T-cell (primary cell): ENCODE measurements at places on chromosomes 3 and 15.

DNA sequence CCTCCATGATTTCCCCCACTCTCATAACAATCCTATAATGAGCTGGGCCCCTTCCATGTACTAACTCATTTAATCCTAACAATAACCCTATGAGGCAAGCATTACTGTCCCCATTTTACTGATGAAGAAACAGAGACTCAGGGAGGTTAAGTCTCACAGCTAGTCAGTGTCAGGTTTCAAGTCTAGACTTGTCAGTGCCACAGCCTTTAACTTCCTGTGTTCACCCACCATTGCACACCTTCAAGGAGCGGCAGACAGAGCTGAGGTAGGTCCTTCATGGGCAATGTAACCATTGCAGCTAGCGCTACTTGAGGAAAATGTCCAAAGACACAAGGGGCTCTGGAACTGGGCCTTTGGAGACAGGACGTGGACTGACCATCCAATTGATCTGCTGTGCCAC is 105.8 kb upstream of the CTNNB1 start:
- no peak for DNase-seq

- DNase-seq, result no peak
Measured at GRCh38 chr3:115194476-115194875, 47.4 kb upstream of the ZBTB20 start.

DNA sequence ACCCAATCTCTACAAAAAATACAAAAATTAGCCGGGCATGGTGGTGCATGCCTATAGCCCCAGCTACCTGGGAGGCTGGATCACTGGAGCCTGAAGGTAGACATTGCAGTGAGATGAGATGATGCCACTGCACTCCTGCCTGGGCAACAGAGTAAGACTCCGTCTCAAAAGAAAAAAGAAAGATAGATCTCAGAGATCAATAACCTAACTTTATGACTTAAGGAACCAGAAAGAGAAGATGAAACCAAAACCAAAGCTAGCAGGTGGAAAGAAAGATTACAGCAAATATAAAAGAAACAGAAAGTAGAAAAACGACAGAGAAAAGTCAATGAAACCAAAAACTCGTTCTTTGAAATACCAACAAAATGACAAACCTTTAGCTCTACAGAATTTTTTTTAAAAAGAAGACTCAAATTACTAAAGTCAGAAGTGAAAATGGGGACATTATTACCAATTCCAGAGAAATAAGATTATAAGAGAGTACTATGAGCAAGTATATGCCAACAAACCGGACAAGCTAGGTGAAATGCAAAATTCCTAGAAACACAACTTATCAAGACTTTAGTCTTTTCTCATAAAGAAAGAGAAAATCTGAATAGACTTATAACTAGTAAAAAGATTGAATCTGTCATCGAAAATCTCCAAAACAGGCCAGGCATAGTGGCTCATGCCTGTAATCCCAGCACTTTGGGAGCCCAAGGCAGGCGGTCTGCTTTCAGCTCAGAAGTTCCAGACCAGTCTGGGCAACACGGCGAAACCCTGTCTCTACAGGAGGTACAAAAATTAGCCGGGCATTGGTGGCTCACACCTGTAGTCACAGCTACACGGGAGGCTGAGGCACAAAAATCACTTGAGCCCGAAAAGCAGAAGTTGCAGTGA is 35.0 kb downstream of the ACAP2 start:
- DNase-seq, result no peak

DNA sequence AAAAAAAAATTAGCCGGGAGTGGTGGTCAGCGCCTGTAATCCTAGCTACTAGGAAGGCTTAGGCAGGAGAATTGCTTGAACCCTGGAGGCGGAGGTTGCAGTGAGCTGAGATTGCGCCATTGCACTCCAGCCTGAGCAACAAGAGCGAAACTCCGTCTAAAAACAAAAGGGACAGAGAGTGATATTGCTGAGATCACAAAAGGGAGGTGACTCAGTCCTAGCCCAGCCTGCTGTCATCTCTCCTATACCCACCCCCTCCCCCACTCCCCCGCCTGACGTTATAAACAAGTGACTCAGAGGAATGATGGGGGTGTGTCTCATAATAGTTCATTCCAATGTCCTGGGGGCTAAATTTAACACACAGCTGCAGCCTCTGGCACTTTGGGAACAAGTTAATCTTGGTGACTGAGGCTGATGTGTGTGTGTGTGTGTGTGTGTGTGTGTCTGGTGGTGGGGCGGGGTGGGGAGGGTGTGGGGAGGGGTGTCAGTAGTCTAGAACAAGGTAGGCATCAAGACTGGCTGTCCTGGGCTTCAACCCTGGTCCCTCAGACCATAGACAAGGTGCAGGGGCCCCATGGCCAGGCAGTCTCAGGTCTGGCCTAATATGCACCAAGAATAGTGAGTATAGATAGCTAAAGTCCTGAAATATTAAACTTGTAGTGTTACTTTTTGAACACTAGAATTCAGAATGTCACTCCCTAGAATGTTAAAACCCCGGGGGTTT is 1.3 kb upstream of the KLHL40 start:
- no peak for DNase-seq

GRCh38 chr3:144264350-144264749 is 292.7 kb downstream of the DIPK2A start:
- no peak for DNase-seq

- no peak for DNase-seq
Measured at GRCh38 chr3:192929146-192929545, 11.5 kb upstream of the MB21D2 start.
